ENCODE measurements at places on chromosomes 11 and 22.

DNA sequence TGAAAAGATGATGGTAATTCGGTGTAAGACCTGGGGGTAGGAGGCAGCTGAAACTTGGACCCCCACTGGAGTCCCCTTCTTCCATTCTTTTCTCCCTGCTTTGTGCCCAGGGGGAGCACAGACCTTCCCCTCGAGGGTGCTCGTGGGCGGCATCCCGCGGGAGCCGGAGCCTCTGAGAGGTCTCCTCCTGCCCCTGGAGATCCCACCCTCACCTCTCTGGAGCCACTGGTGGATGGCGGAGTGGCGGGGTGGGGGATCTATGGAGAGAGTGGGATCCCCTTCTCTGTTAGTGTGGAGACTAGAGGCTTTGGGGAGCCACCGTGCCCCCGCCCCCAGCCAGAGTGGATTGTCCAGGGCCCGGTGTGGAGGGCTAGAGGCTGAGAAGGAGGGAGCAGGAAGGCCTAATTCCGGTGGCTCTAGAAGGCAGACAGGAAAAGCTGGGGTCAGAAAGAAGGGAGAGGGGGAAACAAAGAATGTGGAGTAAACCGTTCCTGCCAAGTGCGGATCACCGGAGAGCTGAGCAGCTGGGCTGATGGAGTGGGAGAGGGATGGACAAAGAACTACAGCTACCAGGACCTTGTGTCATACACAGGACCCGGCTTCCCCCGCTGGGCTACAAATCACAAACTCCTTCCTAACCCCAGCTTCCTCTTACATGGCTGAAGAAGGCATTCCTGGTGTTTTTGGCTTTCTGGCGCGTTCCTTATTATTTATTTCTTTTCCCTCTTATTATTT lies 41.9 kb downstream of the KCNJ1 start:
- no peak for DNase-seq

GRCh38 chr11:65241134-65241533 lies 20.6 kb upstream of the POLA2 start:
- no peak for DNase-seq

DNA sequence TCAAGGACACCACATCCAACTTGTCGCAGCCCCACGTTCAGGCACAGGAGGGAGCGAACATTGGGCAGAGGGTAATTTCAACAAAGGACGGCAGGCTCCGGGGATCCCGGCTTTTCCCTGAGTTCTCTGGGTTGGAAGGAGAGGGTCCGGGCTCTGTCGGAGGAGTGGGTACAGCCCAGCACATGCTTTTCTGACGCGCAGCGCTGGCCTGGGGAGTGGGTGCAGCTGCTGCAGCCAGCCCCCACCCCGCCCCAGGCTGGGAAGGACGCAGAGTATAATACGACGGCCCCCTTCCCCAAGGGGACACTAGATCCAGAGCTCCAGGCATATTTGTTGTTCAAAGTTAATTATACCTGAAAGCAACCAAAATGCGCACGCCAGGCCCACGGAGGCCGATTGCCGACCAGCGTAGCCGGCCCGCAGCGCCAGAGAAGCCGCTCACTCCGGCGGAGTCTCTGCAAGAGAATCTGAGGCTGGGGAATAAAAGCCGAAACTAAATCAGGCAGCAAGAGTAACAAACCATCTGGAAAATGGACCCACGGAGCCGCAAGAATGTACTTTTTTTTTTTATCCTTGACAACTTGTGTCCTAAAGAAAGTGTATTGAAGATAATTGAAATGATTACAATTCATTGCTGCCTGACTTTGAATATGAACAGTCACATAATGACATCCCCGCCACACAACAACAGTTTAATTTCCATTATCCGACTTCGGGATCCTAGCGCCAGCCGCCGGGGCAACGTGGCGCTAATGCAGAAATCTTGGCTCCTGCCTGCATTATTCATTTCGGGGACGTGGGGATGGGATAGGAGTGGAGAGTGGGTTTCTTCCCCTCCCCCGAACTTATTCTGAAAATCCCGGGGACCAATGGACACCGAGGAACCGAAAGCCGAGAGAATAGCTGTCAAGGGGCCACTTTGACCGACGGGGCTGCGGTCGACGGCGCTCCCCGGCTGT lies 14.0 kb upstream of the PAX6 start:
- no peak for DNase-seq

DNA sequence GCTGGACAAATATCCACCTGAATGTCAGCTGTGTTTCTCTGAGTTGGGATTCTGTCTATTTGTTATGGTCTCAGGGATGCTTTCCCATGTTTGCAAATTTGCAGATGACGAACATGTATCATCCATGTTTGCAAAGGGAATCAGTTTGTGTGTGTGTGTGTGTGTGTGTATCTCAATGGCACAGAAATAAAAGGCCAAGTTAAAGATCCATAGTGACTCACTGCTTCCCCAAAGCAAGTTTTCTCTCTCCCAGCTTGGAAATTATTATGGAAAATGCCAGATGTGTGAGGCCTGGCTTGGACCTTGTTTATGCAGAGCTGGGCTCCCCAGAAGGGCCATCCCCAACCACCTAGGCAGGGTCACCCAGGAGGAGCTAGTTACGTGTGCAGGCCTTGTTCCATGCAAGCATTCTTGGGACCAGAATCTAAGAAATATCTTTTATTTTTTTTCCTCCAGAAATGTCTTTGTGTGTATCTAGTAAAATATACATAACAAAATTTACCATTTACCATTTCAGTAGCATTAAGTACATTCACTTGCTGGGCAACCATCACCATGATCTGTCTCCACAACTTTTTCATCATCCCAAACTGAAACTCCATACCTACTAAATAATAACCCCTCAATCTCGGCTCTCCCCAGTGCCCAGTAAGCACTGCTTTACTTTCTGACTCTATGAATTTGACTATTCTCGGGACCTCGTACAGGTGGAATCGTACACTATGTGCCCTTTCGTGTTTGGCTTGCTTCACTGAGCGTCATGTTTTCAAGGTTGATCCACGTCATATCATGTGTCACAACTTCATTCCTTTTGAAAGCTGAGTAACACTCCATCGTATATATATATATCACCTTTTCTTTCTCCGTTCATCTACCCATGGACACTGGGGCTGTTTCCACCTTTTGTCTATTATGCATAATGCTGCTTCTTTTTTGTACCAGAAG lies 56.6 kb upstream of the WNT7B start:
- DNase-seq = no peak

- DNase-seq = no peak
Measured at GRCh38 chr22:35864545-35865165, 147.0 kb downstream of the APOL5 start.

GRCh38 chr11:1372660-1373059 lies 17.1 kb upstream of the BRSK2 start:
- DNase-seq = no peak

DNA sequence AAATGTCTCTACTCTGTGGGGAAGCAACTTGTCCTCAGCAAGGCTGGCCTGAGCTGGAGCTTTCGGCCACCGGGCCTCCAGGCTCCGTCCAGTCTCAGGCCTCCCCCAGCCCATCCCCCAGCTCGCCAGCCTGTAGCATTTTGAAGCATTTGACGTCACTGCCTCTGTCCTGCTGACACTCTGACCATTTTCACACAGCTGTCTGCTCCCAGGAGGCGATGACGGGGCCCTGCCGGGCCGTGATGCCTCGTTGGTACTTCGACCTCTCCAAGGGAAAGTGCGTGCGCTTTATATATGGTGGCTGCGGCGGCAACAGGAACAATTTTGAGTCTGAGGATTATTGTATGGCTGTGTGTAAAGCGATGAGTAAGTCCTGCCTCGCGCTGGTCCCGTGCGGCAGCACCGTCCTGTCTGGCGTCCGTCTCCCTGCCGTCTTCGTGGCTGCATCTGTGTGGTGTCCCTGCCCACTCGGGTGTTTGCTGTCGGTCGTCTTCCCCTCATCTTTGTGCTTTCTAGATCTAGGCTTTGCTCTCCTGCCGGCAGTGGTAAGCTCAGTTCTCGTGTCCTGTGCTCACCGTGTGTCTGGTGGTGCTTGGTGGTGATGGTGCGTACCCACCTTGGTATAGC lies 36.1 kb upstream of the ST14 start:
- no peak for DNase-seq

- no peak for DNase-seq
Measured at GRCh38 chr22:50118129-50118528, 28.3 kb downstream of the MOV10L1 start.

GRCh38 chr22:27937453-27937852 lies 18.4 kb upstream of the PITPNB start:
- no peak for DNase-seq

- no peak for DNase-seq
Measured at GRCh38 chr22:38049812-38050619, 7.2 kb upstream of the PICK1 start.

DNA sequence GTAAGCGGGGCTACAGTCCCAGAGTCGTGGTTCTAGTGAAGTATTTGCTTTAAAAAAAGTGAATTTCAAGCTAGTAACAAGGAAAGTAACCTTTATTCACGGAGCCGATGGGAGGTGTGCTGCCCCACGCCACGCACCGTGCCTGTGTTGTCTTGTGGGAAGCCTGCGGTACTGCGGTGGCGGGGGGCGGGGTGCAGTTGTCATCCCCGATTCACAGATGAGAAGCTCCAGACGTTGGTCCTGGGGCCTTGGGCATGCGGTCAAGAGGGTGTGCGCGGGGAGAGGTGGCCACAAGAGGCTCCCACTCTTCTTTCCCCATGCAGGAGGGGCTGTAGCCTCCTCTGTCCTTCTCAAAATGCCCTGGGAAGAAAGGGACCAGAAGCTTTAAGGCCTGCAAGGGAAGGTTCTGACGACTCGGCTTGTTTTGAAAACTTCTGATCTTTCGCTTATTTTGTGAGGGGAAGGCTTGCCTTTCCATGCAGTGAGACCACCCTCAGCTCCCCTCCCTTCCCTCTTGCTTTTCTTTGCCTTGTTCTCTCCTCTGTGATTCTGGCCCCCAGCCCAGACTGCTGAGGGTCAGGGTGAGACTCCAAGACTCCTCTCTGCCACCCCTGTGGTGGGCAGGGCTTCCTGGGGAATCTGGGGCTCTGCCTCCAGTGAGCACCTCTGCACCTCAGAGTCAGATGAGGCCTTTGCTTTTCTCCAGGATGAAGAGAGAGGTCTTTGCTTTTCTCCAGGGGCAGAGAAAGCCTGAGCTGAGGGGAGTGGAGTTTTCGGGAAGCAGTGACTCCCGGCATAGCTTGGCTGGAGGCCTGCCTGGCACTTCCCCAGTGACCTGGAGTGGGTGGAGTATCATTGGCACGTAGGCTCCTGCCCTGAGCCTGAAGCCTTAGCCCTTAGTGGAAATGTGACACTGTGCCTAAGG lies 6.2 kb downstream of the GLB1L3 start:
- no peak for DNase-seq

DNA sequence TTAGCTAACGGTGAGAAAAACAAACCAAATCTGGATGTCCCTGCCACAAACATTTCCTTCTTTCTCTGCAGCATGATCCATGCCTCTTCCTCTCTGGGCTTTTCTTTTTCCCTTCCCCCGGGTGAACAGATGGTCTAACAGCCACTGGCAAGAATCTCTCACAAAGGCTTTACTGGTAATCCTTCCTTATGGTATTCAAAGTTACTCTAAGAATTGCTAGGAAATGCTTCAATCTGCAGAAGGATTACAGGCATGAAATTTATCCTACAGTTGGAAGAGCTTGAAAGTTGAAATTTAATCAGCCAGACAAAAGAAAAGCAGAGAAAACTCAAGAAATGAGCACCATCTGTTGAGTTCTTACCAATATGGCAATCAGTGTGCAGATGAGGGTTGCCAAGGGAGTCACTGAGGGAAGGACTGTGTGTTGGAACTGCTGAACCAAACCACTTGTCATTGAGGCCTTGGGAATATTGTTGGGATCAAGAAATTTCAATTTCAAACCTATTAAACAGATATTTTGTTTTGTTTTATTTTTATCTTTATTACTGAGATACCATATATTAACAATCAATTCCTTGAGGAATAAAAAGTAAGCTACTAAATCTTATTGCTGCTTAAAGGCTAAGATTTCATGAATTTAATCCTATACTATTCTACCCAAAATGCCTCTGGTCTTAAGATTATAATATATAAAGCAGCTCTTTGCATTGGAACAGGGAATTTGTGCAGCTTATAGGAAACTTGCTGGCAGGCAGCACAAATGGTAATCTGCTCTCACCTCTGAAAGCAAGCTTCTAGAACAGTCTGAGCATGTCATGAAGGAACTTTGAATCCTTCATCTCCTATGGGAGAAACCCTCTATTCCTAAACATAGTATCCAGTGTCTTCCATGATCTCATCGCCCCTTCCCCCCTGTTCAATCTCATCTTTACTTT lies 29.7 kb upstream of the NDUFC2 start:
- DNase-seq = no peak

GRCh38 chr11:83723999-83724398 lies 437.8 kb upstream of the CCDC90B start:
- no peak for DNase-seq

GRCh38 chr22:30994960-30995359 lies 25.9 kb downstream of the TUG1 start:
- DNase-seq = no peak

- DNase-seq = no peak
Measured at GRCh38 chr11:34997952-34998528, 81.6 kb downstream of the PDHX start.

DNA sequence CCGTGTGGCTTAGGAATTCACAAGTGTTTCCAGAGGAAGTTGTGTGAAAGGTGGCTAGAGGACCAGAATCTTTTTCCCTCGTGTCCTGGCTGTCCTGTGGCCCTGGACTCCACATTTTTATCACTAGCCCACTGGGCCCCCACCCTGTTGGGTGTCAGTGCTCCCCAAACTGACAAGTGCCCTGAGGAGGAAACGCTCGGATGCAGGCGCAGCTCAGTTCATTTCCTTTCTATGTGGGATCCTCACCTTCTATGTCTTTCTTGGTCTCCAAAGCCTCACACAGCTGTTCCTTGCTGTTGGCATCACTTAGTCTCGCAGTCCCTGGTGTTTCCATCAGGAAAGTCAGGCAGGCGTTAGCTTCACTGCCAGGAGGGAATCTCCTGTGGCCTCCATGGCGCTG lies 68.0 kb upstream of the KCNQ1OT1 start:
- DNase-seq = no peak

DNA sequence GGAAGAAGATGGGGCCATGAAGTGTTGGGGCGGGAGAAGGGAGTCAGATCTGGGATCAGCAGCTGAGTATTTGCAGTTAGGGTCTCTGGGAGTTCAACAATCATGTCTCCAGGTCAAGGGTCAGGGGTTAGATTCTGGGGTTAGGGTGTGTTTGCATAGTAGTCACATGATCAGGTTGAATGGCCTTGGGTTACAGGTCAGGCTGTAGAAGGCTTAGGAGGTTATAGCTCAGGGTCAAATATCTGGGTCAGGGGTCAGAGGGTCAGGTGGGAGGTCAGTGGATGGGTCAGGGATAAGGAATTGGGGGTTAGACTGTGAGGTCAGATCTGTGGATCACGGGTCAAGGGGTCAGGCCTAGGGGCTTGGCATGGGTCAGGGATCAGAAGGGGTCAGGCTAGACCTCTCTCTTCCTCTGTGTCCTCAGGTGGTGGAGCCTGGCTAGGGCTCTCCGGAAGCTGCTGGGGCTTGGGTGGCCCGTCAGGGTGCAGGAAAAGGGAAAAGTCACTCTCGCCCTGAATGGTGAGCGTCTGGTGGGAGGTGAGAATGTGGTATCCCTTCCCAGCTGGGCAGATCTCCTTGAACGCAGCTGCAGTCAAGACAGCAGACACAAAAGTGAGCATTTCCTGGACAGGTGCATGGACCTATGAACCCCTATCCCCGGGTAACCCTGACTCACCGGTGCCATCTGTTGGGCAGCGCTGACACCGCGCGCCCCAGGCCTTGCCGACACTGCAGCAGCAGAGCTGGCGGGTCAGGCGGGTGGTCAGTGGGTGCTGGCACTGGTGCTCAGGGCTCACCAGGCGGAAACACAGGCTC lies 6.4 kb downstream of the LTBP3 start:
- no peak for DNase-seq

GRCh38 chr22:39522567-39523300 lies 2.4 kb downstream of the ATF4 start:
- no peak for DNase-seq

Data from esophagus squamous epithelium (tissue), 5 donors.